ENCODE measurements at places on chromosomes 4 and X.

- DNase-seq = no peak
Measured at GRCh38 chrX:68823413-68824151, 5.2 kb upstream of the EFNB1 start.

DNA sequence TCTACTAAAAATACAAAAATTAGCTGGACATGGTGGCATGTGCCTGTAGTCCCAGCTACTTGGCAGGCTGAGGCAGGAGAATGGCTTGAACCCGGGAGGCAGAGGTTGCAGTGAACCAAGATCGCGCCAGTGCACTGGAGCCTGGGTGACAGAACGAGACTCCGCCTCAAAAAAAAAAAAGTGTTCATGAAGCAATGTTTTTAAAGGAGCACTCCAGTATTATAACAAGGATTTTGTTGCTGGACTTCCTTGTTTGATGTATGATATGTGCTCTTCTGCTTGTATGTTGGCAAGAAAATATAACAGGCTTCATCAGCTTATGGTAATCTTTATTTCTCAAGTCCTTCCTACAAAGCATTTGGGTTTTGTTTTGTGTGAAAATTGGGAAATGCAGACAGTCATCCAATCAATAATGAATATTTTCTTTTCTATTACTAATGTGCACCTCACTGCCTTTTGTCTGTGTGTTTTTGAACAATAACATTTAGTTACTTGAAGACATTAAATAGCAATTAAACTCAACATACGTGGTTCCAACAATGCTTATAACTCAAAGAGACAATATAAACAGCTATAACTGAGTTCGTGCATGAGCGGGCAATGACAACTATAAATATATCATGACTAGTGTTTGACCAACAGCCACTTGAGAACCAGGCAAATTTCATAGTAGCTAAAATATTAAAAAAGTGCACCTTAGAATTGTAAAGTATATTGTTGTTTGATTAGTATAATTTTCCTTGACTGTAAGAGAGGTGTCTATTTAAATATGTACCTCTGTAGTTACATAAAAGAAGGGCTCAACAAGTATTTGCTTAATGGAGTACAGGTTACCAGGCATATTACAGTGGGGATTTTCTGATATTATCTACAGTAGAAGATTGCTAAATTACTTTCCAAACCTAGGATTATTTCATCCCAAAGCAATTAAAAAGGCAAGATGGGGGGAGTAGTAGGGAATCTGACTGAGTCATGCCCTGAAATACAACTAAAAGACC is 210.7 kb downstream of the PPP3CA start:
- no peak for DNase-seq

GRCh38 chr4:127140306-127140705 is 492.5 kb upstream of the INTU start:
- no peak for DNase-seq

DNA sequence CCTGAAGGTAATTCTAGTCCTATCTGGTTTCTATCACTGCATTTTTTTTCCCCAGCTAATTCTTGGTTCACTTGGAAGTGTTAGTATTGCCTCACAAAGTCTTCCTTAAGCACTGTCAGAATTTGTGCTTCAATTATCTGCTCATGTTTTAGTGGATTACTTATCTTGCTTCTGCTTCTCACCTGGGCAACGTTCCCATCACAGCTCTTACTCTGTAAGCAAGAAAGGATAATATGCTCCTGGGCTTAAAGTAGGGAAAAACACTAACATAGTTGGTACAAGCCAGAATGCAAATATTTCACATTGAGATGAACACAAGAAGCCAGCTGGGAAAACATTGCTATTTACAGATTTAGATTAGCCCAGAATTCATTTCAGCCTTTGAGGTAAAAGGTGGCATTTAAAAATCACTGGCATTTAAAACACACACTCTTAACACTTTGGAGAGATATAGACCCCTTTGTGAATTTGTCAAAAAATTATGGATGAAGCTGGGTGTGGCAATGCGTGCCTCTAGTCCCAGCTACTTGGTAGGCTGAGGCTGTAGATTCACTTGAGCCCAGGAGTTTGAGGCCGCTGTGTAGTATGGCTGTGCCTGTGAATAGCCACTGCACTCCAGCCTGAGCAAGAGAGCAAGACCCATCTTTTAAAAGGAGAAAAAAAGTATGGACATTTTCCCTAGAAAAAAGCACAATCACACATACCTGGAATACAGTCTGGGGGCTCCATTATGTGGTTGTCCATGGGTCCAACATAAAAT is 6.6 kb upstream of the PTPN13 start:
- no peak for DNase-seq

DNA sequence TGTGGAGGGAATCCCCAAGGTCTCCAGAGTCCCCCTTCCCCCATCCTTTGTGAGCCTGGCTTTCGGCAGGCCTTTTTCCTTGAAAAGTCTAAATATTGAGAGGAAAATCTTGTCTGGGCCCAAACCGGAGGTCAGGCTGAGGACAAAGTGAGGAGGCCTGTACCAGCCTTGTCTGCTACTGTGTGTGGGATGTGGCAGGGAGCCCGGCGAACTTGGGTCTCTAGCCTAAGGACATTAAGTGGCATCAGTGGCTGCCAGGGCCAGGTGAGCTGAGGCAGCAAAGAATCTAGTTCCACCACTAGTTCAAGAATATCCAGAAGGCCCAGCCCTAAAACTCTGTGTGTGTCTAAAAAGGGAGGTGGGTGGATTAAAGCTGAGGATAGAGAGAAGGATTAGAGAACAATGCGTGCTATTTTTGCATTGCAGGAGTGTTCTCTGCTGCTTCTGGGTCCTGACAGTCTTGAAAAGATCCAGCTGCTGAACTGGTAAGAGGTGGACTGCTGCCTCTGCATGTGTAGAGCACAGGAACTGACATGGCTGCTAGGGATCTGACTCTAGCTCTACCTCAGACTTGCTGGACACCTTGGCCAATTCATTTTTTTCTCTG is 1.2 kb upstream of the AMER1 start:
- no peak for DNase-seq

DNA sequence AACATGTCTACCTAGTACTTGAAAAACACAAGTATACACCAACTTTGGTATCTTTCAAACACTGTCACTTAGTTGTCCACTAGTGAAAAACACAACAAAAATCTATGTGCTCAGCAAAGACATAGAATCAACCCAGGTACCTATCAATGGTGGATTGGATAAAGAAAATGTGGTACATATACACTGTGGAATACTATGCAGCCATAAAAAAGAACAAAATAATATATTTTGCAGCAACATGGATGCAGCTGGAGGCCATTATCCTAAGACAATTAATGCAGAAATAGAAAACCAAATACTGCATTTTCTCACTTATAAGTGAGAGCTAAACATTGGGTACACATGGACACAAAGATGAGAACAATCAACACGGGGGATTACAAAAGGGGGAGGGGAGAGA is 148.7 kb downstream of the ENOX2 start:
- no peak for DNase-seq

GRCh38 chr4:4784379-4784778 is 75.1 kb upstream of the MSX1 start:
- DNase-seq = no peak

DNA sequence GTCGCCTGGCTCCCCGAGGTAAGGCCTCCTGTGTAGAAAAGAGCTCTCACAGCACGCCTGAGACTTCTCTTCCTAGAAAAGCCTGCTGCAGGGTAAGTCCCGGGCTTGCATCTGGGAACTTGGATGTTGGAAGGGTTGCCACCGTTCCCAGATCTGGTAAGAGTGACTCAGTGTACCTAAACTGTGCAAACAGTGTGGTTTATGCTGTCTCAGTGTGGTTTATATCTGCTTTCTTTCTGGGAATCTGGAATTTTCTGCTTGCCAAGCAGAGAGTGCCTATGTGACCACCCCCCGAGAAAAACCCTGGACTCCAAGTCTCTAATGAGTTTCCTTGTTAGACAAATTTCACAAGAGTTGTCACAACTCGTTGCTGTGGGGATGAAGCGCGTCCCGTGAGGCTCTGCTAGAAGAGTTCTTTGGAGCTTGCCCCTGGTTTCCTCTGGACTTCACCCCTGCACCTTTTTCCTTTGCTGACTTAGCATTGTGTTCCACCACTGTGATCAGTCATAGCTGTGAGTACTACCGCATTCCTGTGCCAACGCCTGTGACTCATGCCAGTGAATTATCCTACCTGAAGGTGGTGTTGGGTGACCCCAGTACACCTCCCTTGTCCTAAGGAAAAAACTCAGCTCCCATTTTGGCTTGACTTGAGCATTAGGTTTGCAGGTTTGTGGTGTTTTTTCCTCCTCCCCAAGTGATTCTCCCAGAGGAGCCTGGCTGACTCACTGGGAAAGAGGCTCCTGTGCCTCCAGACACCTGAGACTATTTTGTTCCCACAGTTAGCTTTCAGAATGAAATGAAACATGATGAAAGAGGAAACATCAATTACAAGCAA is 14.5 kb downstream of the SLC2A9 start:
- DNase-seq = no peak

GRCh38 chr4:153409412-153409811 is 56.7 kb upstream of the TMEM131L start:
- no peak for DNase-seq

GRCh38 chr4:40827758-40828157 is 78.0 kb downstream of the NSUN7 start:
- no peak for DNase-seq

DNA sequence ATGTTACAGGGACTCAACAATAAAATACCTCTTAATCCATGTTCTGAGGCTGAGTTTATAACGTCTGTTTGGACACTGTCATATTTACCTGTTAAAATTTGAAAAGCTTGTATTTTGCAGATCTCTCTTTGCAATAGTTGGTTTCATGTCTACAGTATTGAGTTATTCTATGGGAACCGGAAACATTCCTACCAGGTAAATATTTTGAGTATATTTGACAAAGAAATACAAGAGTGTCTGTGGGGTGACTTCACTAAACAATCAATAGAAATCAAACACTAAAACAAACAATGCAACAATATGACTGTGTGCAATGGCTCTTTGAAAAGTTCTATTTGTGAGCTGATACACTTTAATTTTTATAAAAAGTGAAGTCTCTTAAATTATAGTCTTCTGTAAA is 47.7 kb upstream of the CXCL8 start:
- no peak for DNase-seq
